Immature natural killer cell (primary cell): ENCODE measurements at places on chromosomes 11 and 22. TPM values are rescaled to one million over a fixed set of nuclear protein-coding genes. Genes with fewer than 3 reads are reported as not detected.

GRCh38 chr11:115333121-115333520 is 171.1 kb downstream of the CADM1 start:
- no peak for DNase-seq

- DNase-seq: no peak
Measured at GRCh38 chr11:43690929-43691725, 10.6 kb downstream of the HSD17B12 start.

TMEM45B gene
- polyA plus RNA-seq: not detected

DNA sequence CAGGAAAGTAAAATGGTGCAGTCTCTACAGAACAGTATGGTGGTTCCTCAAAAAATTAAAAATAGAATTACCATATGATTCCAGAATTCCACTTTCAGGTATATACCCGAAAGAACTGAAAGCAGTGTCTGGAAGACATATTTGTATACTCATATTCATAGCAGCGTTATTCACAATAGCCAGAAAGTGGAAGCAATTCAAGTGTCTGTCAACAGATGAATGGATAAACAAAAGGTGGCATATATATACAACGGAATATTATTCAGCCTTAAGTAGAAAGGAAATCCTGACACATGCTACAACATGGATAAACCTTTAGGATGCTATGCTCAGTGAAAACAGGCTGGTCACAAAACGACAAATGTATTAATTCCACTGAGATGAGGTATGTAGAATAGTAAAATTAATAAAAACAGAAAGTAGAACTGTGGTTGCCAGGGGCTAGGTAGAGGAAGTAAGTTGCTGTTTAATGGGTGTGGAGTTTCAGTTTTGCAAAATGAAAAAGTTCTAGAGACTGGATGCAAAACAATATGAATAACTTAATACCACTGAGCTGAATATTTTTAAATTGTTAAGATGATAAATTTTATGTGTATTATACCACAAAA is 14.5 kb downstream of the SAA1 start:
- peak; percentile 1 for DNase-seq

SLC6A5 gene
- not detected for polyA plus RNA-seq

DNA sequence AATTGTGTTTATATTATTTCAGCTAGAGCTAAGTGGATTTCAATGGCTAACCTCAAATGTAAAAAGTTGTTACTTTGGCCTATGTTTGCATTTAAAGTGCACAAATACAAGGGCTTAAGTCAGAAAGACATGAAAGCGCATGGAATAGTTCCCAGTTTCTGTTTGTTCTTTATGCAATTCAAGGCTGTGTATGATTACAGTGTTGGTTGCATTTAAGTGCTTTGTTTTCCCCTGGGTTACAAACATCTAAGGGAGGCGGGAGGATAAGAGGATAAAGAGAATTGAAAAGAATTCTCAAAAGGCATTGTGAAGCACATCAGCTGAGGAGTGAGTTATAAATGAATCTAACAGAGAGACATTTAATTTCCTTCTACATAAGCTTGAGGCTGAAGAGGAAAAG is 453.4 kb downstream of the NTM start:
- DNase-seq: no peak

DNA sequence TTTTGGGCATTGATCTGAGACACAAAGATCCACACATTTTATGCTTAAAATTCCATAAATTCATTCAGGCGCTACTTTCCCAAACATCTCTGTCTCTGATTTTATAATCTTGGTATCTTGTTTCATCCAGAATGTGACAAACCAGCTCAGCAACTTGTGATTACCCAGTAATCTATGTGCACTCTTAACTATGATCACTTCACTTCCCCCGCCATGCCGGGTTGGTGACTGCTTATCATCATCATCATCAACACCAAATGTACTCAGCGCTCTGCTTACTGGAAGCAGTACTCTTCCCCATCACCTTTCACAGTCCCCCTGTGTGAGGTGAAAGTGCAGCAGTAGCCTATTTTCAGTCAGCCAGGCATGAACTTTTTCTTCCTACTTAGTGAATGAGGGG is 15.2 kb upstream of the MMP7 start:
- DNase-seq: no peak

- DNase-seq: no peak
Measured at GRCh38 chr22:21791635-21792625, 56.3 kb upstream of the YPEL1 start.

DNA sequence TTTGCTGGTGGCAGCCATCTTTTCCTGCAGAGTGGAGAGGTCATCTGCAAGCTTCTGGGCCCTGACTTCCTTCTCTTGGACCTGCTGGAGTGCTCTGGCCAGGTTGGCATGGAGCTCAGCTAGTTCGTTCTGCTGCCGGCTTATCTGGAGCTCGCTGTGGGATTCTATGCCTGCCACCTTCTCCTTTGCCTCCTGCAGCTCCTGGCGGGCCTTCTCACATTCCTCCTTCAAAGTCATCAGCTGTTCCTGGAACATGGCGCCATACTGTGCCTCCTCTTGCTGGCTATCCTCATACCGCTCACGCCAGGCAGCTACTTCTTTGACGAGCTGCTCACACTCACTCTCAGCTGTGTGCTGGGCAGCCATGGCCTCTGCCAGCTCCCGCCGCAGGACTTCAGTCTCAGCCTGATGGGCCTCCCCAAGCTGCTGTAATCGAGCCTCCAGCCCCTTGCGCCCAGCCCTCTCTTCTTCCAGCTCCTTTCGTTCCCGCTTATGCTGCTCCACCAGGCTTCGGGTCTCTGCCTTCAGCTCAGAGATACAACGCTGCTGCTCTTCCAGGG is 16.1 kb downstream of the IL18BP start:
- DNase-seq: no peak

SPECC1L gene
- 3.0 TPM for polyA plus RNA-seq

DNA sequence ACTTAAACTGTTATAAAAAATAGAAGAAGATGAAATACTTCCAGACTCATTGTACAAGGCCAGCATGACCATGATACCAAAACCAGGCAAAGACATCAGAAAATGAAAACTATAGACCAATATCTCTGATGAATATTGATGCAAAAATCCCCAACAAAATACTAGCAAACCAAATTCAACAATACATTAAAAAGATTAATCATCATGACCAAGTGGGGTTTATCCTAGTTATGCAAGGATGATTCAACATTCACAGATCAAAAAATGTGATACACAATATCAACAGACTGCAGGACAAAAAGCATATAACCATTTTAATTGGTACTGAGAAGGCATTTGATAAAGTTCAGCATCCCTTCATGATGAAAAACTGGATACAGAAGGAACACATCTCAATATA is 824.5 kb upstream of the RAG2 start:
- no peak for DNase-seq

- no peak for DNase-seq
Measured at GRCh38 chr22:36746375-36746970, 29.4 kb downstream of the IFT27 start.

GRCh38 chr11:32829680-32830412 is at the start of gene PRRG4:
PRRG4 (plus strand) TSS chr11:32829927; CDS start chr11:32830530, 603 bp downstream.
- no peak for DNase-seq

GRCh38 chr11:207863-208180 is 314 bp downstream of the RIC8A start:
- no peak for DNase-seq

DNA sequence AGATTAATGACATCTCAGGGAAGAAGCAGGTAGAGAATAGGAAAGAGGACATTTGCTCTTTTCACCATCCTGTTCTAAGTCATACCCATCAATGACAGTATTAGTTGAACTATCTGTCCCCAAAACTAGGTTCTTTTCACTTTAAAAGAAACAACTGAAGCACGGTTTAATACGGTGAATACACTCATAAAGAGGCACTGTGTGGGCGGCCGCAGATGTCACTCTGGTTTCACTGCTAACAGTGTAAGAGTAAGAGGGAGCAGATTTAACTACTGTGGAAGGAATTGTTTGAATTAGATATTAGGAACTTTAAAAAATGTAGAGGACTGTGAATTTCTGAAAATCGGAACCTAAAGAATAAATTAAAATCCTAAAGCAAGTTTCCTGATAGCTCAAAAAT is 49.5 kb downstream of the VSIG10L2 start:
- no peak for DNase-seq

SELENOO gene
- 3.6 TPM for polyA plus RNA-seq

- DNase-seq: no peak
Measured at GRCh38 chr22:43821606-43822425, 9.7 kb upstream of the EFCAB6 start.

DNA sequence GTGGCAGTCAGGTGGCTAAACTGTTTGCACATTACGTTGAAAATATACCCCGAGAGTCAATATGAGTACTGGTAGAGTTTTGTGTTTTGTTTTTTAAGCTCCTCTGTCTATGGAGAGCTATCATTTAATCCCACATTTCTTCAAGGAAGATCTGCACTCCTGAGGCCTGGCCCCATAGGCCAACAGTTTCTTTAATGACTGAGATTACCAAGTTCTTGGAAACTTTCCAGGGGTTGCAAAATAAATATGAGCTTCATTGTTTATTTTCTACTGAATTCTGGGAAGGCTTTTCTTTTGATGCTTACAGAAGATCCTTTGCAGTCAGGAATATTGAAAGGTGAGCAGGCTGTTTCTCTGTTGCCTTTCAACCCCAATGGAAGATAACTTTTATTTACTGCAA is 452.0 kb downstream of the JRKL start:
- no peak for DNase-seq

APOA5 gene
- not detected for polyA plus RNA-seq
